ENCODE measurements at places on chromosomes 16 and 17.

DNA sequence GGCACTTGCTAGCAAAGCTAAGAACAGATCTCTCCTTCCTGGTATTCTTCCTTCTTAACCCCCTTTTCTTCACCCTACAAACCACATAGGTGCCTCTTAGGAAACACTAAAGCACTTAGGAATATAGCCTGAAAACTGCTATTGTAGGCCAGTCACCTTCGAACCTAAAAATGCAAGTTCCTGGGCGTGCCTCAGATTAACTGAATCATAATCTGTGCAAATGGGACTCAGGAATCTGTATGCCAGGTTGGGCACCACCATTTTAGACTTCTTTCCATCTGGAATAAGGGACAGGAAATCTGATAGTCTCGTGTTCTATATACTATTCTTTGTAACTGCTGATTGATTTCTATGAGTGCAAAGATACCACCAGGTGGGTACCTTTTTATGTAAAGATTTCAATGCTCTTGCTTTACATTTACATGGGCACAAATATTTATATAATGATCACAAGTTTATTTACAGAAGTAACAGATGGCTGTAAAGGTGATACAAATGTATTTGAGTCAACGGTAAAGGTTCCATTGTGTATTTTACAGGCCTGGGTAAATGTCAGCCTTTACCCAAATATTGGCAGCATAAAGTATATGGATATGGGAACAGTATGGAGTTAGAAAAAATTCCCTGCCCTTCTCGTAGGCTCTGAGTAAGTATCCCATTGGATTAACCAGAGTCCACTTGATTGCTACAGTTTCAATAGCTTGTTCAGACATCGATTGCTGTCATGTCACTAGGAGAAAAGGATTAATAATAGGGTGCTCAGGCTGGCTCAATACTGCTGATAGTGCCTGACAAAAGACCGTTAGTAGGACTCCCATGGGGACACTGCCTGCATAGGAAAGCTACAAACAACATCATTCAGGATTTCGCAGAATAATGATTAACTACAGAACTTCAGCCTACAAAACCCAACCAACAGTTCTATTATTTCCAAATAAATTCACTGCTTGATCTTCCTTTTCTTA, 124.7 kb downstream of the SNX11 start:
- no peak for DNase-seq

DNA sequence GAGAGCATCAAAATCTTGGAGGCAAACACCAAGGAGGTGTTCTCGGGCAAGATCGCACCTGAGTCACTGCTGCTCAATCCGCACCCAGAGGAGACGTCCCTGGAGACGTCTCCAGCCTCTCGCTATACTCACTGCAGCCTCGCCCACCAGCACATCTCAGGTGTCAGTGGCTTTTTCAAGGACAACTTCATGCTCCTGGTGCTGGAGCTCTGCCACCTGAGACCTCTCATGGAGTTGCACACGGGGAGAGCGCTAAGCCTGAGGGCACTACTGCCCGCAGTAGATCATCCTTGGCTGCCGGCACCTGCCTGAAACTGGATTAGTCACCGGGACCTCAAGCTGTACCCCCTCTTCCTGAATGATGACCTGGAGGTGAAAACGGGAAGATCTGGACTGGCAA, 2.6 kb upstream of the MBTPS1 start:
- no peak for DNase-seq

- no peak for DNase-seq
Measured at GRCh38 chr16:79334127-79334526, 266.4 kb downstream of the MAF start.

GRCh38 chr16:54280751-54281150, 5.8 kb downstream of the IRX3 start:
- DNase-seq, result no peak

- no peak for DNase-seq
Measured at GRCh38 chr17:80153004-80153403, 6.1 kb upstream of the EIF4A3 start.

DNA sequence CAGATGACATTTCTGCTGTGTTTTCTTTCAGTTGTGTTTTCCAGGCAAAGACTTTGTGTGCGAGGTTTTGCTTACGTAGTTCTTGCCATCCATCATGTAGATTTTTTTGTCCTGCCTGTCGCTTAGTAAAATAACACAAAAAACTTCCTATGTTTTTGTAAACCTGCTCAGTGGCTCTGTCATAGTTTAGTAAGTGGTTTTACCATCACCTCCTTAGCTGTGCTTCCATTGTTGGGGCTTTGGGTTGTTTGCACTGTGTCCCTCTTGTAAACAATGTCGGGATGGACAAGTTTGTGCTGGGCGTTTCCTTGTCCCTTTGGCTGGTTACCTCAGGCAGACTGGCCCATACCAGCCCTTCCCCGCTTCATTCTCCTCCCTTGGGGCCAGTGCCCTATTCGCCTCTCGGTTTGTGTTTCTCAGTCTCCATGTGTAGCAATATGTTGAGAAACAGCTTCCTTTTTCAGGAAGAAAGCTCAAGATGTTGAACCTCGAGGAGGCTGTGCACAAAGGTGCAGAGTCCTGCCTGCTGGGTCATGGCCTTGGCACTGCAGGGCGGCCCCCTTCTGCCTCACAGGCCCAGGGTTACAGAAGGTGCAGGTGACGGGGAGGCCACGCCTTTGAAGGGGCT, 74.6 kb downstream of the KSR1 start:
- DNase-seq, result no peak

DNA sequence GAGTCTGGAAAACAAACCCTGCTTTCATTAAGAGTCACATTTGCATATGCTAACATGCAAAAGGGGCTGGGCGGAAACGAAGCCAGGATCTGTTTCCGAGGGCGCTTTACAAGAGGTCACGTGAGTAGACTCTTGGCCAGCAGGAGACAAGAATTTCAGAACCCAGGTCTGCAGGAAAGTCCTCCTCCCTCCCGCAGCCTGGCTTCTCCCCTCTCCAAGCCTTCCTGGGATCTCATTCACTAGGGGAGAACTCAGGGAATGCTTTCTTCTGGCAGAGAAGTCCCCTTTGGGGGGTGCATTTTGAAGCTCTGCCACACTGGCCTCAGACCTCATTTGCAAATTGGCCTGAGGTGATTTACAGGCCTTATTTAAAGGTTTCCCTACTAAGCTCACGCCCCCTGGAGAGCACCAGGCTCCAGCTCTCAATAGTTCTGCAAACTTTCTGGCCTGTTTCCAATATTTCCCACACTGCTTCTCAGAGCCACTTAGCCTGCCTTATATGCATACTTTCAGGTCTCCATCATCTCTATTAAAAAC, 57.2 kb upstream of the CACNG5 start:
- DNase-seq, result no peak
